Esophagus squamous epithelium (tissue), 5 donors: ENCODE measurements at places on chromosomes 7 and 10. TPM values are rescaled to one million over a fixed set of nuclear protein-coding genes. Genes with fewer than 3 reads are reported as not detected.

DNA sequence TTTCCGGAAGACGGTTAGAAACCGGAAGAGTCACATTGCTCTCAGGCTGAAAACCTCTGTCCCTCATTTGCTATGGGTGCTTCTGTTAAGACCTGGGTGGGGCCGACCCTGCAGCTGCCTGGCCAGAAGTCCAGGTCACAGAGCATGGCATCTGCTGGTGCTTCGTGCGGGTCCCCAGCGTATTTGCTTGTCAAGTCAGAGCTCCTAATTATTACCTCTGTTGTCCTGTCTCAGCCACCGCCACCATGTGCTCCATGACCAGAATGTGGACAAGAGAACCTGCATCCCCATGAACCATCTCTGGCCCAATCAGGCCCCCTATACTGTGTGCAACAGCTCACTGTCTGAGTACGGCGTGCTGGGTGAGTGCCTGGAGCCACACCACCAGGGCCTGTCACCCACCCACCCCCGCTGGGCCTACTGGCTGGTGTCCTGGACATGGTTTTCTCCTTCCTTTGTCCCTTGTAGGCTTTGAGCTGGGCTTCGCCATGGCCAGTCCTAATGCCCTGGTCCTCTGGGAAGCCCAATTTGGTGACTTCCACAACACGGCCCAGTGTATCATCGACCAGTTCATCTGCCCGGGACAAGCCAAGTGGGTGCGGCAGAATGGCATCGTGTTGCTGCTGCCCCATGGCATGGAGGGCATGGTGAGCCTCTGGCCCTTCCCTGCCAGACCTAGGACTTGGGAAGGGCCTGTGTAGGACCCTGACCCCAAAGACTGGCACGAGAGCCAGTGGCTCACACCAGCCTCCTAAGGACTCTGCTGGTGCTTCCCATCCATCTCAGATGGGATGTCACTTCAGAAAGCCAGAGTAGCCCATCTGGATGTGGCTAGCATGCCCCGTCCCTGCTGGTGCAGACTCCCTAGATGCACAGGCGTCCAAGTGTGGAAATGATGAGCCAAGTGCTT, 51.3 kb upstream of the ZMIZ2 start:
- no peak for DNase-seq

BUB3 gene
- total RNA-seq = 121 TPM

- no peak for DNase-seq
Measured at GRCh38 chr7:45583296-45583695, 9.1 kb downstream of the ADCY1 start.

DNA sequence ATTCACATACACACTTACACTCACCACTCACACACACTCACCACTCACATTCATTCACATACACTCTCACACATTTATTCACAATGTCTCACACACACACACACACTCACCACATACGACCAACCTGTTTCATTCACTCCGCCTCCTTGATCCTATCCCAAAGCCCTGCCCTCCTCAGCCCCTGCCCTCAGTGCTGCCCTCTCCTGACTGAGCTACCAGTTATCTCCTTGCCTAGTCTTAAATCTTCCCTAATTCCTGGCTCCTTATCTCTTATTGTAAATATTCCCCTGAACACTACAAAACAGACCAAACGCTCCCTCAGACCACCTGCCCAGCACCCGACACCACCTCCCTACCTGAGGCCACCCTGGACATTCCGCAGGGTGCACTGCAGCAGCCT, 26.1 kb upstream of the C10orf120 start:
- no peak for DNase-seq

DNA sequence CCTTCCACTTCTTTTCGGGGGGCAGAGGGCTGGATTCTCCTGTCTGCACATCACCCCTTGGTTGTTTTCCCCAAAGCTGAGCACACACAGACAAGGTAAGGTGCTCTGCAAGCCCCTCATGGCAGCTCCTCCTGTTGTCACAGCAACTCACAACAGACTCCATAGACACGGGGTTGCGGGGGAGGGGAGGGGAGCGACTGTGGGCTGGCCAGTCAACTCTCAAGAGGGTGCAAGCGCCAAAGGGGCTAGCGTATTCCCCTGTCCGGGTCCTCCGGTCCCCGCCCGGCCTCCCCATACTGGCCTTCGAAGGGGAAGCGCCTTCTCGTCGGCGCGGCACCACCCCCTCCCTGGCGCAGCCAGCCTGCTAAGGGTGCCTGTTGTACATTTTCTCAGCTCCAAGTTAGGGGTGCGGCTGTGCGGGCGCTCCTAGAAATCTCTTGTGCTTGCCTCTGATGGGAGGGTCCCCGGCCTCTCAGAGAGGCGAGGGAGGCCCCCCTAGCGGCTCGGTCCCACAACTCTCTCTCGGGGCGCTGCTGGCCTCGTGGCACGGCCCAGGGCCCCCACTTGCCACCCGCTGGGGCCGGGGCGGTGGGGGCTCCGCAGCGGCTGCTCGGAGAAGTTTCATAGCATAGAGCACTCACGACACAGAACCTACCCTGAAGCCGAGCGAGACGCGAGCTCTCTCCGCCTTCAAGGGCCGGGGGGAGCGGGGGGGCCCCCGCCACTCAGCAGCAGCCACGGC, 498 bp downstream of the RHOBTB1 start:
- no peak for DNase-seq

GRCh38 chr10:78295242-78295641, 261.6 kb downstream of the RPS24 start:
- DNase-seq = no peak

SEMA3A gene
- total RNA-seq = 4.6 TPM

DNA sequence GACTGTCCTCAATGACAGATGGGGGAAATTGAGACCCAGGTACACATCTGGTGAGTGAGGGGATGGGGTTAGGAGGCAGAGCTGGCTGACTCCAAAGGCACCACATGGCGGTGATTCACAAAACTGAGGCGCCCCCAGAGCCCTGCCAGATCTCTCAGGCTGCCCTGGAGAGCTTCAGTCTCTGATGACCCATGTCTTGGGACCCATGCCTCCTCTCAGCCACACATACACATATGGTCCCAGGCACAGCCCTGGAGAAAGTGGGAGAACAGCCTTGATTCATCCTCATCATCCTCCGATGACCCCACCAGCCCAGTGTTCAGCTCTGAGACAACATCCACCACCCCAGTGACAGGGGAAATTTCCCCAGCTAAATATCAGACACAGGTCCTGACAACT, 426.0 kb downstream of the RPS24 start:
- no peak for DNase-seq

- DNase-seq = no peak
Measured at GRCh38 chr7:116967983-116968382, 14.7 kb downstream of the ST7 start.

DNA sequence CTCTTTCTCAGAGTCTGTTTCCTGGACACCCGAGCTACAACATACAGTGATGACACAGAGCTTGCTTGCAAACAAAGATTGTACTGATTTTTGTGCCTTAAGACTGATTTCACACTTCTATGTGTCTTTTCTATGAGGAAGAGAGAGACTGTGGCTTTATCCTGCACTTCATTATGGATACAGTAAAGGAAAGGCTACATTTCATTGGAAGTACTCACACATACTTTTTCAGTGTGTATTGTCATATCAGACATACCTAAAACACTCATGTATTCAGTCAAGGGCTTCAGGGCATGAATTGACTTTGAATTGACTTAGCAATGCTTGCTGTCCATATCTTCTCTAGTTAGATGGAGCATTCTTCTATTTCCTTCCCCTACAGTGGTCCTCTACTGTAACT, 135.5 kb upstream of the IMMP2L start:
- DNase-seq = no peak

GRCh38 chr7:26989897-26990670, 105.7 kb downstream of the HOXA1 start:
- no peak for DNase-seq

SPDYE5 gene
- total RNA-seq = not detected

GRCh38 chr10:131211559-131211958, 100.0 kb downstream of the TCERG1L start:
- no peak for DNase-seq

MYL10 gene
- not detected for total RNA-seq

DNA sequence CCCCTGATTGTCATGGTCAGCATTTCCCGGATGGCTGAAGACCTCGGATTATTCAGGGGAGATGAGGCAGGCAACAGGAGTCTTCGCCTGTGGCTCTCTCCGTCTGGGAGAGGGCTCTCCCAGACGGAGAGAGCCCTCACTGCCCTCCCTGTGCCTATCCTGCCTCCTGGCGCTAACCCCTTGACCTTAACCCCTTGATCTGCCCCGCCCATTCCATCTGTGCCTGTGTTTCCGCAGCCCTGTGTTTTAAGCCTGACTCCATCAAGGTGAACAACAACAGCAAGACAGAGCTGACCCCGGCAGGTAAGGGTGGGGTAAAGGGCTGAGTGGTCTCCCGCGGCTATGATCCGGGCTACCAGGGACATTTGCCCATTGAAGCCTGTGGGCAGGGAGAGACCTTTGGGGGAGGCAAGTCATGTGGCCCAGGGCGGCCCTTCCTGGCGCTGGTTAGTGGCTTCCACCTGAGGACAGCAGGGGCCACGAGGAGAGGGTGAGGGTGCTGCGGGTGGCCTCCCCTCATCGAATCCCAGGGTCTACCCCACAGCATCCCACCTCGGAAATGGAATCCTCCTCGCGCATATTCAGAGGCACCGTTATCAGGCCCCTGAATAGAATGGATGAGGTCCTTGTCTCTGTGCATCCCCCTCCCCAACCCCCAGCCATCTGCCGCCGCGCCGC, 4.2 kb upstream of the MUC12 start:
- DNase-seq = no peak

DYNC1I1 gene
- 2.5 TPM for total RNA-seq

DNA sequence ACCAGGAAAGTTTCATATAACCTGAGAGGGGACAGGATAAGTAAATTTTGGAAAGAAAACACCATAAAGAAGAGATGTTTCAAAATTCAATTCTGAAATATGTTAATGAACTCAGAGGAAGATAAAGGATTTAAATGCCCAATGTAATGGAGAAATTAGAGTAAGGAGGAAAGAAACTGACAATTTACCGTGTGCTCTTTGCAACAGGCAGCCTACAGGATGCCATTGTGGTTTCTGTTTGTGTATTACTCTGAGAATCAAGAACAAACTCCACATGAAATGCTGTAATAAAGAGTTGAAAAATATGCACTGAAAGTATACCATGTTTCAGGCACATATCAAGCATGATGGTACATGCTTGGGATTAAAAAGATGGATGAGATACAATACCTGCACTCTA, 44.8 kb upstream of the GLCCI1 start:
- no peak for DNase-seq

IFIT3 gene
- 14.6 TPM for total RNA-seq

AKR1C3 gene
- total RNA-seq = 103 TPM

DNA sequence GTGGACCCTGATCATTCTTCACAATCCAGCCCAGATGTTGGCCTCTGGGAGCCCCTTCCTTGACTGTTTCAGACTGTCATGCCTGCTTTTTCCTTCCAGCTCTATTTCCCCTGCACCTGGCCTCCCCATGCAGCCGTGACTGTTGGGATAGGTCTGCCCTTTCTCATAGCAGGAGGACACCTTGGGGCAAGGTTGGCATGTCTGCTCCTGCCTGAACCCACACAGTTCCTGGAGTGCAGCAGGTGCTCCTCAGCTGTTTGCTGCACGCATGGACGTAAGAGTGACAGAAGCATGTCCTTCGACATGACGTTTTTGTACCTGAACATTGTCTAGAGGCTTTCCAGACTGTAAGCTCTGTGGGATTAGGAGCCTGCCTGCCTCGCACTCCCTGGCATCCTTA, 24.0 kb downstream of the POR start:
- no peak for DNase-seq

CCDC172 gene
- not detected for total RNA-seq

ITGB8 gene
- 30.6 TPM for total RNA-seq

DNAJC12 gene
- 2.7 TPM for total RNA-seq

VWDE gene
- 0.62 TPM for total RNA-seq

INTS15 gene
- total RNA-seq = 16.4 TPM

ZNF107 gene
- total RNA-seq = 4.0 TPM

NODAL gene
- total RNA-seq = not detected

DNA sequence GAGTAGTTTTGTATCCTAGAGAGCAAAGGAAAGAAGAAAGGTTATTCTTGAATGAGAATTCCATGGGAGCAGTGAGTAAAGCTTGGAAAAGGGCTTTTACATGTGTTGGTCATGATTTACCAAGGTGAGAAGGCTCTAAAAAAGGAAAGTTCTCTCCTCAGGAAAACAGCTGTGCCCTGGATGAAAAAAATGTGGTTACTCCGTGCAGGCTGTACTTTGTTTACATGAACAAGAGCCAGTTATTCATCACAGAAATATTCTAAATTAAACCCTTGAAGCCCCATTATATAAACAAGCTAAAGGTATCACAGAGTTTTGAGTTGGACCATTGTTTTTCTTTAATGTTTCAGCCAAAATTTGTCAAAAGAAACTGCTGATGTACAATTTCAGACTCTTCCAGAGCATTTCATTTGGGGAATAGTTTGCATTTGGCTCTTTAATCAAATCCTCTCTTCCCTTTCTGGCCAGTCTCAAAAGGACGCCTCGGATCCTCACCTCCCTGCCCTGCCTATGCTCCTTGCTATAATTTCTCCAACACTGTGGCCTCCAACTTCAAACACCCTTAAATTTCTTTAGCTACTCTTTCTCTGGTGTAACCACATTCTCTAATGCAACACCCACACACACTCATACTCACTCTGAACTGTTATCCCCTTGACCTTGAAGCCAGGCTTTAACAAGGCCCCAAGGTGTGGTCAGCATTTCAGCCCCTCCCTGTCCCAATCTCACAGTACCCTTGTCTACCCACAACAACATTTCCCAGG, 47.4 kb downstream of the AFAP1L2 start:
- no peak for DNase-seq

- no peak for DNase-seq
Measured at GRCh38 chr7:36128448-36129047, 24.5 kb upstream of the EEPD1 start.

CDNF gene
- total RNA-seq = not detected

DNA sequence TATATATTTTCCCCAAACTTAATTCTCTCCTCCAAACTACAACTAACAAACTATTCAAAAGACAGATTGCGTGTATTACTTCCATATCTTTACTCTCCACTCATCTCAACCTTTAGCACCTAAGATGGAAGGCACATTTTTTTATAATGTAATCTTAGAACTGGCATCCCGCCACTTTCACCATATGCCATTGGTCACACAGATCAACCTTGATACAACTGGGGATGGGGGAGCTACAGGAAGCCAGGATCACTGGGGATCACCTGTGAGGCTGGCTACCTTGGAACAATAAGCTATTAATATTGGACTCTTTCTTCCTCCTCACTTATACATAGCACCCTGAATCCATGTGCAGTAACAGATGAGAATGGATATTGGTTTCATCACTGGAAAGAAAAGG, 469.6 kb upstream of the LRRN3 start:
- DNase-seq = no peak
